CMK (cell line): ENCODE measurements at places on chromosomes 7 and 10.
A peak's percentile ranks its signal among the peaks of the same experiment; 100 is the strongest.

DNA sequence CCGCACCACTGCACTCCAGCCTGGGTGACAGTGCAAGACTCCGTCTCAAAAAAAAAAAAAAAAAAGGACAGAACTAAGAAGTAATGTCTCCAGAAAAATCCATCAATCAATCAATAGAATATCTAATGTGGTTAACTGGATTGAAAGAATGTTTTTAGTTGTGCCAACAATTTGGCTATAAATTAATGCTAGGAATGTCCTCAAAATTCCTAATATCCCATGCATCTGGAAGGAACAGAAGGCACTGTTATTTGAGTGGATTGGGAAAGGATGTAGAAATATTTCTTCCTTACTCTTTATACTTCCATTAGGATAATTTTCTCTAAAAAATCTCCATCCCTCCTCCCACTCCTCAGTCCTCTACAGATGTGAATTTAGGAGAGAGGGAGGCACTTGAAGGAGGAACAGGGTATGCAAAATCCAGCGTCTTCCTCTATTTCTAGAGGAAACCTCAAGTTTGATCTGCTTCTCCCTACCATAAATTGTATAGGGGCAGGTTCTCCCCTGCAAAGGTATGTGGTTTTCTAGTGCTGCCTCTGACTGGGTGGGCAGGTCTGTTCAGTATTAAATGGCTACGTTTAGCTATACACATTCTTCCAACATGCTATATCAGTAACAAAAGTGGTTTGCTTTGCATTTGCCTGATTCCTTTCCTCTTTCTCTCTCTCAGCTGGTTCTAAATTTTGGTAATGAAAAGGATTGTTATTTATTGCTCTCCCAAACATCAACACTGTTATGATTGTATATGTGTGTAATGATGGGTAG is 54.1 kb downstream of the RNLS start:
- no peak for DNase-seq

DNA sequence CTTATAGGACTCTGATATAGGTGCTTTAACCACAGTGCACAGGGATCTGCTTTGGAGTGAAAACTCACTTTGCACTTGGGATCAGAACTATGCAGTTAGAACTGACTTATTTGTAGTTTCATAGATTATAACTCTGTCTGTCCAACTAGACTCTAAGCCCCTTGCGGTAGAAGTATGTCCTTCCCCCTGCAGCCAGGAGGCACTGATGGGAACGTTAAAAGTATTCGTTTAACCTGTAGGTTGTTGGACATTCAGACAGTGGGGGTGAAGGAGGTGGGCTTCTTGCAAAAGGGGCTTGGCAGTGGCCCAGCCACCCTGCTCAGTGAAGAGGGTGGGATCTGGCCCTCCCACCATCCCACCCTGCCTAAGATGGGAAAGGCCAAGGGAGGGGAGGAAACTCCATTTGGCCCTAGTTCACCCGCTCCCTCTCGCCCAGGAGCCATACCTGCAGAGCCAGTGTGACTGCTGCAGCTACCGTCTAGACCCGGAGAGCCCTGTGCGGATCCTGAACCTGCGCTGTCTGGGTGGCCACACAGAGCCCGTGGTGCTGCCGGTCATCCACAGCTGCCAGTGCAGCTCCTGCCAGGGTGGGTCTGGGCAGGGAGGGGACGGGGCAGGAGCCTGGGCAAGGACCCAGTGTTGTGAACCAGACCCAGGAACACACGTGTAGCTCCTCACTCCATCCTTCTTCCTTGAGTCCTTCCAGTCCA is 5.7 kb upstream of the ZNF862 start:
- no peak for DNase-seq

GRCh38 chr7:83519240-83519639 is 129.7 kb downstream of the SEMA3E start:
- DNase-seq: no peak

- DNase-seq: no peak
Measured at GRCh38 chr10:78907551-78908211, 161.1 kb upstream of the ZMIZ1 start.

DNA sequence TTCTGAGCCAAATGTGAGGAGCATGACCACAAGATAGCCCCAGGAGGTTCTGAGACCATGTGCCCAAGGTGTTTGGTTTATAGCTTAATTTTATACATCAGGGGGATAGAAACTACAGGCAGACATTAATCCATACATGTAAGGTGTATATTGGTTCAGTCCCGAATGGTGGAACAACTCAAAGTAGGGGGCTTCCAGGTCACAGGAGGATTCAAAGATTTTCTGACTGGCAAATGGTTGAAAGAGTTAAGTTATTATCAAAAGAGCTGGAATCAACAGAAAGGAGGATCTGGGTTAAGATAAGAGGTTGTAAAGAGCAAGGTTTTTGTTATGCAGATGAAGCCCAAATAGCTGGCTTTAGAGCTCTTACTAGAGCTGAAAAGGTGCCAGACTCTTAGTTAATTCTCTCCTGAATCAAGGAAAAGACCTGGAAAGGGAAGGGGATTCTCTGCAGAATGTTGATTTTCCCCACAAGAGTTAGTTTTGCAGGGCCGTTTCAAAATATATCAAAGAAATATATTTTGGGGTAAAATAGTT is 640.0 kb downstream of the IPMK start:
- no peak for DNase-seq

DNA sequence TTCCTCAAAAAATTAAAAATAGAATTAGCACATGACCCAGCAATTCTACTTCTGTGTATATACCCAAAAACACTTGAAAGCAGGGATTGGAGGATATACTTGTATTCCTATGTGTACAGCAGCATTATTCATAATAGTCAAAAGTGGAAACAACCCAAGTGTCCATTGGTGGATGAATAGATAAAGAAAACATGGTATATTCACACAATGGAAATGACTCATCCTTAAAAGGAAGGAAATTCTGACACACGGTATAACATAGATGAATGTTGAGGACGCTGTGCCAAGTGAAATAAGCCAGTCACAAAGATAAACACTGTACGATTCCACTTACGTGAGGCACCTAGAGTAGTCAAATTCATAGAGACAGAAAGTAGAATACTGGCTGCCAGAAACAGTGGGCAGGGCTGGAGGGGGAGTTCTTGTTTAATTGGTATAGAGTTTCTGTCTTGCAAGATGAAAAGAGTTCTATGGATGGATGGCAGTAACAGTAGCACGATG is 26.6 kb upstream of the KAT6B start:
- no peak for DNase-seq

GRCh38 chr7:16916105-16916639 is 34.4 kb upstream of the AGR3 start:
- no peak for DNase-seq

- DNase-seq: no peak
Measured at GRCh38 chr10:71973777-71974488, 9.7 kb downstream of the CHST3 start.

GRCh38 chr7:116871061-116871700 is 8.8 kb downstream of the CAPZA2 start:
- no peak for DNase-seq

DNA sequence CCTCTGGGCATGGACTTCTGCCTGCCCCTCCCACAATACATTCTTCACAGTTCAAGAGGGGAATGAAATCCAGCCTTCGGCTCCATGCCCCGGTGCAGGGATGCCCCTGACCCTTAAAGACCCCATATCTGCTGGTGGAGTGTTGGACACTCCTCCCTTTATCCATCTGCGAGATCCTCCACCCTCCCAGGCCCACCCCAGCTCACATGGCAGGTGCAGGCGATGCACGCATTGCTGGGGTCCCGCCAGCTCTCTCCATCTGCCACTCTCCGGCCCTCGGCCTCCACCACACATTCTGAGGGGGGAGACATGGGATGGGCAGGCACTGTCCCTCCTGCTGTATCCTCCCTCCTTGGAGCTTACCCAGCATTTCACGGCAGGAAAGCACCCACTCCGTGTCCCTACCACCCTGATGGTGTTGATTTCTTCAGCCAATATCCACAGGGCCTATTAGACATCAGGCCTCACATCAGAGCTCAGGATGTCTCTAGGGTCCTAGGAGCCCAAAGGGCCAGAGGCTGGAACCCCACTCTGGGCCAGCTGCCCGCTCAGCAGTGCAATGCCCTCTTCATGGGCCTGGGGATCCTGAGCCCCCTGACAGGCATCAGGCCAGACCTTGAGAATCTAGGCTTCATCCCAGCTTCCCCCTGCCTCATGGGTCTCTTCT is 18.3 kb downstream of the ATP6V1F start:
- DNase-seq: no peak

- no peak for DNase-seq
Measured at GRCh38 chr10:119330342-119330741, 123.0 kb downstream of the GRK5 start.

GRCh38 chr7:88546808-88547207 is 212.7 kb upstream of the ZNF804B start:
- peak; percentile 41 for DNase-seq

DNA sequence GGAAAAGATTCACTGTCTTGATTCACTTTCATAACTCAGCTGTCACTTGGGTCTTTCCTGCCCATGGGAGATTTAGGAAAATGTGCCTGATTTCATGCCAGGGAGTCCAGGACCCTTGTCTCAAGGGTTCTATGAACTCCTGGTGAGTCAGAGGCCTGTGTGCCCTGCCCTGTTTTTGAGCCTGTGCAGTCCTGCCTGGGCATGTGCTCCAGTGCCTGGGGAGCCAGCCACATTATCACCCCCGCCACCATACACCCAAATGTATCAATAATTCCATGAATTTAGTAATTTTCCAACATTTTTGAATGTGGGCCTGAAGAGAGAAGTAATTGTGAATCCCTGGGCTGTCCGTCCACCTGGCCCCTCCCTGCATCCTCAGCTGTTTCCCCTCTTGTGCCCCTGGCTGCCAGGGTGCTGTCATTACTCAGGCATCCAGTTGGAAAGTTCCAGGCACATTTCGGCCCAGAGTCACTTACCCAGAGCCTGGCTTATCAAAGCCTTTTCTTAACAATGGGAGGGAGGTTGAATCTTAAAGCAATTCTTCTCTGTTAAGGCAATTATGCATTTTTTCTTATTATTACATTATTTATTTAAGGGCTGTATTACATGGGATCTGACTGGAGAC is 287.8 kb upstream of the CDC14C start:
- no peak for DNase-seq

- DNase-seq: no peak
Measured at GRCh38 chr10:47061776-47062175, 150.5 kb downstream of the PTPN20 start.

DNA sequence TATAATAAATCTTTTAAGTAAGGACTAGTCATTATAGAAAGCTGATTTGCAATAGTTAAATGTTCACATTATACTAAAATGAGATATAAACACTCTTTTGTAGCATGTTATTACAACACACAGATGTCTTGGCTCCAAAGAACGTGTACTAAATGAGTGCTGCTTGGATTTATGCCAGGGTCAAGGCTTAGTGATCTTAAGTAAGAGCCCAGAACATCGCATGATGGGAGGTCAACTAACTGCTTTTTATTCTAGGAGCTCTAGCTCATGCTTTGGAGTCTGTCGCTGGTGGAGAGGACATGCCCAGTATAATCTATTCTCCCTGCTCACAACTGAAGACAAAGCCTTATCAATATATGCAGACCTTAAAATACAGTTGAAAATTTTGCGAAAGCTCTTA is 315.1 kb downstream of the BBS9 start:
- DNase-seq: no peak

DNA sequence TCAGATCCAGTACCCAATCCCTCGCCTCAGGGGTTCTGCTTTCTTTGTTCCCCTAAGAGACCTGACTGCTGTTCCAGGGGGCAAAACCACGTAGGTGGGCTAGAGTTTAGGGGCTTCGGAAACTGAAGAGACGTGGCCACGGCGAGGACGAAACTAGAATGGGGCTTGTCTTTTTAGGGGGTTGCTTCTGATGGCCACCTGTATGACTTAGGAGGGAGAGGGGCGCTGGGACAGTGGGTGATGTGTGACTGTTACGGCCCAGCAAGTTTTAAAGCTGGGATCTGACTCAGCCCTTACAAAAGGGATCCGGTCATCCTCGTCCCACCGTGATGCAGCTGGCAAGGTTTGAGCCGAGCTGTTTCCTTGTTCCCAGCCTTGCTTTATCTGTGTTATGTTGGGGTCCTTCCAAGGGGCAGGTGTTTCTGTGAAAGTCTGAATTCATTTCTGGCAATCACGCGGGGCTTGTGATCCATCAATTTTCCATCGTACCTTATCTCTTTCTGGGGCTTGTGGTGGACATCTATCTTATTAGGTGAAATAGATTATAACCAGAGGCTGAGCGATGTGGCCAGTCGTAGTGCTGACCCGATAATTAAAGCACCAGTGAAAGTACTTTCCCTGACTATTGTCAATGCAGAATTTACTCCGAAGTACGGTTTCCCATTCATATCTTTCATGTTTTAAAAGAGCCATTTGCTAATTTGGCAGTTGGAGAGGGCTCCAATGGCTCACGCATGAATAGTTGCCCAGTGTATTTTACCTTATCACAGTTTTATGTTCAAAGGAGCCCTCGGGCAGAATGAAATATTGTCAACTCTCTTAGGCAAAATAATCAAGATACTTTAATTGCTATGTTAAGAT is 830 bp downstream of the MET start:
- DNase-seq: no peak

DNA sequence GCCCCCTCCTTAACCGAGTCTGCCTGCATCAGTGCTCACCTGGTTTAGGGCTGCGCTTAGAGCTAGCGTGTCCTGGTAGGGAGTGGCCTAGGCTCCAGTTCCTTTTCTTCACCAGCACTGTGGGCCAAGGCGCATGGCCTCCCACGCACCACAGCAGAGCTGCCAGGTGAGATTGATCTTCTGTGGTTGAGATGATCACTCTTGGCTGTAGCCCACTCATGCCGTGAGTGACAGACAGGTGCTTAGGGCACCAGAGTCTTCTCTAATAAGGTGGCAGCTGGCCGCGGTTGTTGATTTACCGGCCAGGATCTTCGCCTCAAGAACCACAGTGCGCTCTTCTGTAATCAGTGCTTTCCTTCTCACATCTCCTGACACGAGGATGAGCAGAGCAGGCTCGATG is 157.2 kb upstream of the INSYN2A start:
- DNase-seq: no peak

GRCh38 chr7:153047079-153047959 is 287.8 kb downstream of the ACTR3B start:
- no peak for DNase-seq

DNA sequence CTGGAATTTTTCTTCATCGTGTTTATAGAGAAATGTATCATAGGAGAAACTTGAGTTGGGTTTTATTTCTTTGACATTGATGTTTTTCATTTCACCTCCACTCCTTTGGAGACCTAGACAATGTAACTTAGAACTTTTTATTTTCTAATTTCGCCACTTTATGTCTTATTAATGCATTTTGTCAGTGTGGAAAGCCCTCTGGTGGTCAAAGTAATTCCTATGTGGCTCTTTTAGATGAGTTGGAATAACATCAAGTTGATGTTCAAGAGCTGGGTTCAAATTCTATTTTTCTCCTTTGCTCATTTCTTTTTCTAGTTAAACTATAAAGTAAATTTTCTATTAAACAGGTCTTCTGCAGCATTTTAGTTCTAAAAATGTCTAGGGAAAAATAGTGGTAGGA is 478.6 kb downstream of the LRMDA start:
- DNase-seq: no peak

DNA sequence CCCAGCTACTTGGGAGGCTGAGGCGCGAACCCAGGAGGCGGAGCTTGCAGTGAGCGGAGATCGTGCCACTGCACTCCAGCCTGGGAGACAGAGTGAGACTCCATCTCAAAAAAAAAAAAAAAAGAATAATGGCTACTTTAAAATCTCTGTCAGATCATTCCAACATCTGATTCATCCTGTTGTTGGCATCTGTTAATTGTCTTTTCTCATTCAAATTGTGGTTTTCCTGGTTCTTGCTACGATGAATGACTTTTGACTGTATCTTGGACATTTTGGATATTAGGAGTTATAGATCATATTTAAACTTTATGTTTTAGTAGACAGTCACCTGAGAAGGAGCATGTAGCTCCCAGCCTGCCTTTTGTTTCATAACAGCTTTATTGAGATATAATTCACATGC is 8.5 kb downstream of the TPST1 start:
- DNase-seq: no peak

- no peak for DNase-seq
Measured at GRCh38 chr10:129049501-129049900, 417.5 kb upstream of the MGMT start.
